ENCODE measurements at places on chromosomes 1 and 21.

DNA sequence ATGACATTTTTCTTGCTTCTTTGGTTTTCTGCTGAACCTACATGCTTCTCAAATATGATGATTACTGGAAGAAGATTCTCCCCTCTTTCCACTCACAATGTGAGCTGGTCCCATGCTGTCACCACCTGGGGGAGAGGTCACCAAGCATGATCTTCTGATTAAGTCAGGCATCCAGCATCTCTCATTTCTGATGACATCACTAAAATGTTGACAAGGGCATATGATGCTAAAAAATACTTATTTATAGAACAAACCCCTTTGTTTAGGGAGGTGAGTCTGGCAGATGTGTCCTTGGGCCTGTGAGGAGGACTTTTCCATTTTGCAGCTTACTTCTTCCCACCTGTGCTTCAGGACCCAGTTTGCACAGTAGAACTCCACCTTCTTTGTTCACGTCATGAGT, 42.0 kb upstream of the PCP4 start:
- no peak for DNase-seq

DNA sequence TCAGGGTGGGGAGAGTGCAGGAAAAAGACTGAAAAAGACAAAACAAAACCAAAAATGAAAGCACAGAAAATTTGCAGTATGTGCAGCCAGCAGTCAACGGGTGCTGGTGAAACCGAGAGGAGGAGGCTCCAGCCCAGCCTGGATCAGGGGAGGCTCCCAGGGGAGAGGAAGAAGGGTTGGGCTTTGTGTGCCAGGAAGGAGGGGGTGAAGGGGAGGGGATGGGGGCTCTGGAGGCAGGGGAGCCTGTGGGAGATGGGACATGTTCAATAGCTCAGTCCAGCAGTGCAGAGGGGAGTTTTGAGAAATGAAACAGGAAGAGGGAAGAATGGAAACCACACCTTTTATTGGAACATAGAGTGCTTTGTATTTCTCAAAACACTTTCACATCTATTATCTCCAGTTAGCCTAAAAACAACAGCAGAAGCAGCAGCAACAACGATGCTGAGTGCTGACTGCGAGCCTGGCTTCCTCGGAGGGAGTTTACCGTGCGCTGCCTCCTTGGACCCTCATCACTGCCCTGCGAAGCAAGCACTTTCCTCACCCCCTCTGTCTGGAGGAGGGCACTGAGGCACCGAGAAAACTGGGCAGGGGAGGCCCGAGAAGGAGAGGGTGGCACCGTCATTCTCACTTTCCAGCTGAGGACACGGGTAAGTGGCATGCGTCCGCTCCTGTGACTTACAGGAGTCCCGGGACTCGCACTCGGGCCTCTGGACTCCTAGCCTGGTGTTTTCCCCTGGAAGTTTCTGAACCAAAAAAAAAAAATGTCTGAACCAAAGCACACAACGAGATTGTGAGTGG, 62.9 kb downstream of the MDM4 start:
- no peak for DNase-seq

DNA sequence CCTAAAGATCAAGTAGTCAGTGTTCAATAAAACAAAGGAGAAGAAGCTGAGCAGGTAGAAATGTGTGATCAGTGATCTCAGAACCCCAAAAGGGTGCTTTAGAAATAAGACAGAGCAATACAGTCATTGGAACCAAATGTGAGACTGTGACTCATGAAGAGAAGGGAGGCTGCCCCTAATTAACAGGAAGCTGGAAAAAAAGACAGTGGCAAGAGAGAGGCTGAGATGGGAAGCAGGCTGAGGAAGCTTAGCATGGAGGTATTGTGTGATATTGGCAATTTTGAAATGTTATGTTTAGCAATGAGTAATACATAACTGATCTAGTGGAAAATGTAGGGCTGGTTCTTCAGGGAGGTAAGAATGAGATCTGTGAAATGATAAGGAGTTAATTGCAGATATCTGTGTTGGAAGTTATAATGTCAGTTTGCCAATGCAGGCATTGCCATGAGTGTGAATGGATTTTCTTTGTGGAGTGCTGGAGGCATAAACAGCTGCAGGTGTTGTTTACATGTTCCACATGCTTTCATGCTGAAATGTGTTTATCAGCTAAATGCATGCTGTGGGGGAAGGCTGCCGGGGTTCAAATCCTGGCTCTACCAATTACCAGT, 90.6 kb upstream of the CACNA1E start:
- no peak for DNase-seq

DNA sequence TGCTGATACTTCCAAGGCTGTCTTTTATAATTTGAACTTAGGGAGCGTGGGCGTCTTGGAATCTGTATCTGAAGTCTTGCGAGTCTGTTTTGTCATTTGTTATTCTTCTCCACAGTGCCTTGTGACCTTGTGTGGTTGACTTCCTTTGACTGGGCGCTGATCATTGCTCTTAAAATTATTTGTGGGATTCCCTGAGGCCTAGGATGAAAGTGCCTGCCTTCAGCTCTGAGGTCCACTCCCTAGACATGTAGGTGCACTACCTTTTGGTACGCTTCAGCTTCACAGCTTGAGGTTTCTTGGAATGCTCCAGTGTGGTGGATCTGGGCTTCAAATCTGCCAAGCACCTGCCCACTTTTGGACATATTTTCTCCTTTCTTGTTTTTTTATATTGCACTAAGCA, 50.2 kb upstream of the IGSF5 start:
- DNase-seq: no peak

DNA sequence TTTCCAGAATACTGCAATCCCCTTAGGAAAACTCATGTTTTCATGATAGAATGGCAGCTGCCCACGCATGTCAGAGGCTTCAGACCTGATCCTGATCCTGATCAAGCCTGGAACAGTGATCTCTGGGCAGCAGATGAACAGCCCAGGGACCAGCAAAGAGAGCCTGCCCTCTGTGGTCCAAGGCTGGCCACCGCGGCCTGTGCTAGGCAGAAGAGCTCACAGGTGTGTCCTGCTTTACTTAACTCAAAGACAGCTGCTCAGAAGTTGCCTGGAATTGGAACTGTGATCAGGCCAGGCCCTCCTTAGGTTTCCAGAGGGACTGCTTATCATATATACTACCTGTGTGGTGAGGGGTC, 21.2 kb upstream of the BCAR3 start:
- DNase-seq: no peak

GRCh38 chr1:226723657-226724532, 15.2 kb downstream of the ITPKB start:
- DNase-seq: peak; percentile 93

GRCh38 chr1:244083383-244083943, 32.4 kb downstream of the ZBTB18 start:
- DNase-seq: no peak

DNA sequence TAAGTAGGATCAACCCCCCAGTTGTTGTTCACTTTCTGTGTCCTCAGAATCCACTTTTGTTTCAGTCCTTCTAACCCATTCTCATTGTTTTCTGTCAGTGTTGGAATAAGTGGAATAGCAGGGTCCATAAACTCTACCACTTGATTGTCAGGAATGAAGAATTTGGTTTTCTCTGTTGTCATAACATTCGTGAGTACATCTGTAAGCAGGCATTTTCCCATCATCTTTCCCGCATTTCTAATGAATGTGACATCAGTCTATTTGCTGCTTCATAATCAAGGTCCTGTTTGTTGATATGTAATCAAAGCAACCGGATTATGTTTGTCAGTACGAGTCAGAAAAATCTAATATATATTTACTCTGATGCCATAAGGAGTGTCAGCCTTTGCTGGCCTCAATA, 147.1 kb downstream of the KIF26B start:
- DNase-seq: no peak

DNA sequence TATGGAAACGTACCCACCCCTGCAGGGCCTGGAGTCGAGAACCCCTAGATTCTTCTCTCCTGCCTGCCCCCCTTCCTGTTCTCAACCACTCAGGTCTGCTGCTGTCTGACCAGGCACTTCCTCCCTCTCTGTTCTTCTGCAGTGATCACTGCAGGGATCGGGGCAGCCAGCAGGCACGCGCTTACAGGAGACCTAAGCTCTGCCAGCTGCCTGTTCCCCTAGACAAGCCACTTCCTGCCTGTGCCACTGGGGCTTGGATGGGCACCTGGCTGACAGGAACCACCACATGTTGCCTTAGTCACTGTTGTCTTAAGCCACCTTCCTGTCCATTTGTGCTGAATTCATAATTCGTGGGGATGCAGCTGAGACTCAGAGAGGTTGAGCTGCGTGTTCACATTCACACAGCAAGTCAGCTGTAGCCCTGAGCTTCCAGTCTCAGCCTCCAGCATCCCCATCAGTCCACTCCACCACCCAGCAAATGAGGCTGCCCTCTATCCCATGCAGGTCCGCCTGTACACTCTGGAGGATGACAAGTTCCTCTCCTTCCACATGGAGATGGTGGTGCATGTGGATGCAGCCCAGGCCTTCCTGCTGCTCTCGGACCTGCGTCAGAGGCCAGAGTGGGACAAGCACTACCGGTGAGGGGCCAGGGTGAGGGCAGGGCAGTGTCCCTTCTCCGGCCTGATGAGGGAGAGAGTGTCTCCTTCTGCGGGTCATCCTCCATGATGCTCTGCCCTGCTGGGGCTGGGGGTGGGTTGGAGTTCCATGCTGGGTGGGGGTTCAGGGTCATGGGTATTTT, 18.6 kb downstream of the FAM151A start:
- DNase-seq: no peak

- DNase-seq: peak; percentile 12
Observed at GRCh38 chr21:25567472-25567871, 39.8 kb downstream of the MRPL39 start.

DNA sequence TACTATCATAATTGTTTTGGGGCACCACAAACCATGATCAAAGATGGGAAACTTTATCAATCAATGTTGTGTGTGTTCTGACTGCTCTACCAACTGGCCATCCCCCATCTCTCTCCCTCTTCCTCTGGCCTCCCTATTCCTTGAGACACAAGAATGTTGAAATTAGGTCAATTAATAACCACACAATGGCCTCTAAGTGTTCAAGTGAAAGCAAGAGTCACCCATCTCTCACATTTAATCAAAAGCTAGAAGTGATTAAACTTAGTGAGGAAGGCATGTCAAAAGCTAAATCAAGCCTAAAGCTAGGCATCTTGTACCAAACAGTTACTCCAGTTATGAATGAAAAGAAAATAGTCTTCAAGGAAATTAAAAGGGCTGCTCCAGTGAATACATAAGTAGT, 390.3 kb upstream of the NFIA start:
- no peak for DNase-seq

GRCh38 chr1:161915051-161915503, 108.6 kb downstream of the OLFML2B start:
- peak; percentile 73 for DNase-seq

DNA sequence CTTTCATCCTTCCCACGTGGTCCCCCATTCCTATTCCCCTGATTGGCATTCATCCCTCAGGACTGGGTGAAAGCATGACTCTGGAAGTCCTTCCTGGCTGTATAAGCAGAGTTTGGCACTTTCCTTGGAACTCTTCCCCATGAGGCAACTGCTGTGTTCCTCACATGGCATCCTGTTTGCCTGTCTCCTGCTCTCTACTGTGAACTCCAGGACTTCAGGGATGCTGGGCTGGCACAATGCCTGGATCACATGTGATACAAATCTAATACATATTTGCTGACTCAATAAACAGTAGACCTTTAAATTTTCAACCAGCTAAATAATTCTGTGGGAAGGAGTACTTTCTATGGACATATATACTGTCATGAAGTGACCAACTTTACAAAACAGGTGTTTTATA, 46.8 kb upstream of the EDEM3 start:
- no peak for DNase-seq

DNA sequence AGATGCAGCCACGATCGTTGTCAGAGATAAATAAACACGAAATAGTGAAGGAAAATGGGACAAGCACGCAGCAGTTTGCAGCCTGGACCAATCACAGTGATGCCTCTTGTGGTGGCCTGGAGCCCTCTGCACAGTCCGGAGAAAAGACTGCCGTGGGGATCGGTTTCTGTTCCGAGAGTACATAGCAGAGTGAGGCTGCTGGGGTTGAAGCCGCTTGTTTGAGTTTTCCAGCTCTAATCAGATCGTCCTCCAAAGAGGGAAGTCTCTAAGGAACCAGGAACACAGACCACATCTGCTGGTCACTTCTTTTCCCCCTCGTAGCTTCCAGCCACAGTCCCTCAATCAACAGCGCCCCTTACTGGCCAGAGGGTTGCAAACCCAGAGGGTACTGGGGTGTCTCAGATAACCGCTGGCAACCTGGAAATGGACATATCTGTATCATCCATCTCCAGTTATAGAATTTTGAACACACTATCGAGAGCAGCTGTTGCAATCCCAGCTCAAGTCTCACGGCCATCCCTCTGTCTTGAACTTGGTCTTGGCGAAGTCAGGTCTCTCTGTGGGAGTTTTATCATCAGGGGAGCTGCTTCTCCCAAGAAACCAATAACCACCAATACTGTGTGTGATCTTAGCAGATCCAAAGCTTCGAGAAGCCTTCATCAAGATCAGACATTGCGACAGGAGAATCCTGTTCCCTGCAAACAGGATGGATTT, 57.4 kb downstream of the OLIG1 start:
- DNase-seq: peak; percentile 84

DNA sequence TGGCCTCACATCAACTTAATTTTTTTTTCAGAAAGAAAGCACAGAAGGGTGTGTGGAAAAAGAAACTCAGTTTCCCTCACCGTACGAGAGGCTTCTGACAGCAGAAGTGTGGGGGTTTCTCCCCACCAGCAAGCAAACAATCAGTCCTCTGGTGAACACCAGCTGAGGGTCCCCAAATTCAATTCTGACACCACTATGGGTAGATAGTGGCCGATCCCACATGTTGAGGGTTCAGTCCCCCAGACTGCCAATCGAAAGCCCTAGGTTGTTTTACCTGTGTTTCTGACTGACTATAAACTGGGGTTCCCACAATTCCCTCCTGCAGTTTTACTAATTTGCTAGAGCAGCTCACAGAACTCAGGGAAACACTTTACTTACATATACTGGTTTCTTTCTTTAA, 2.1 kb downstream of the IFI6 start:
- no peak for DNase-seq

GRCh38 chr1:172004671-172005070, 163.4 kb downstream of the DNM3 start:
- no peak for DNase-seq

- DNase-seq: no peak
Observed at GRCh38 chr1:58745666-58746065, 38.2 kb downstream of the JUN start.

DNA sequence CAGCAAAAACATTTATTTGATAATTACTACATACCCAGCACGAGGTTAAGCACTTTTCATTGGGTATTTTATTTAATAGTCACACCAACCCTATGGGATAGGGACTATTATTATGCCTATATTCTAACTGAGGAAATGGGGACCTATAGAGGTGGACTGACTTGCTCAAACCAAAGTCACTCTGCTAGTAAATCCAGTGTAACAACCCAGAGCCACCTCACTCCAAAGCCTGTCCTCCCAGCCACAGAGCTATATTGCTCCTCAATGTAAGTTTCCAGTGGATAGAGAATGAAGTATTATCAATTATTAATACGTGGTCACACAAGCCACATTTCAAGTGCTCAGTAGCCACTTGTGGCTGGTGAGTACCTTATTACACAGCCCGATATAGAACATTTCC, 97.5 kb downstream of the RGS2 start:
- DNase-seq: no peak
